Dermis blood vessel endothelial cell (primary cell): ENCODE measurements at places on chromosomes 2 and 18. TPM values are rescaled to one million over a fixed set of nuclear protein-coding genes. Genes with fewer than 3 reads are reported as not detected.

- DNase-seq: no peak
Measured at GRCh38 chr2:27185331-27186026, 26.4 kb upstream of the ATRAID start.

DNA sequence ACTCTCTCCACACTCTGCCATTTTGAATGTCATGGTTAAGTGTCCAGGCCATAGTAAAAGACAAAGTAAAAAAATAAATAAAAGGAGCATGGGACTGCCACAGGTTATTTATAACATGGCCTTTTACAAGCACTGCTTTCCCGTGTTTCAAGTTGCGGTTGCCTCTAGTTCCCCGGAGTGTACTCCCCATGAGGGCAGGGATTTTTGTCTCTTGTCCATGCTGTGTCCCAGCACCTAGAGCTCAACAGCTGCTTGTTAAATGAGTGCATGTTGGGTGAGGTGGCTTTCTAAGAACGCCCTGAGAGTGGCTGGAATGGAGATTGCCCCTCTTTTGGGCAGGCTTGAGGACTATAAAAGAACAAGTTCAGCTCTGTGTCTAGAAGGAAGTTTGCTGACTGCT lies 8.4 kb downstream of the CAVIN2 start:
- DNase-seq: peak; percentile 42

DNA sequence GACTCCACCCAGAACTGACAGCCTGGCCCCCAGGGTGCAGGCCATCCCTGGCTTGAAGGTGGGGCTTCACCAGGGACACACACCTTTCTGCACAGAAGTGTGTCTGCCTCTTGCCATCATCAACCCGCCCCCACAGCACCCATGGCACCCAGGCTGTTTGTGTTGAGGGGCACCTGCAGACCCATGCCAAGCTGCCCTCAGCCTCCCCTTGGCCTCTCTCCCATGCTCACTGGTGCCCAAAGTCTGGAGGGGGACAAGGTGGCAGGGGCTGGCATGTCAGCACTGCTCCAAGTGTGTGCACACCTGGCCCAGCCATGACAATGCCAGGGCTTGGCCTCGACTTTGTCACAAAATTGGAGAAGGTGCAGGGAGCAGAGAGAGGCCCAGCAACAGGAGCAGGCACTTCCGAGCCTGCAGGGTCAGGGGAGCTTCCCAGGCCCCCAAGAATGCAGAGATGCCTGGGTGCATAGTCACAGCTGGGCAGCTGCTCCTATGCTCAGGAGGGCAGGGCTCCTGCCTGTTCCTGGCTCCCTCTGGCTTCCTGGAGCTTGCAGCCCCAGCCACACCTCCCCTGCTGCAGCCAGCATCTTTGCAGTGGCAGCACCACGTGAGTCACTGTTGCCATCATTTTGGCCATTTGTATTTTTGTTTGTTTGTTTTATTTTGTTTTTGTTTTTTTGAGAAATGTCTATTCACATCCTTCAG lies 280.6 kb upstream of the UBE2E3 start:
- no peak for DNase-seq

- no peak for DNase-seq
Measured at GRCh38 chr2:233462826-233463470, 103.6 kb downstream of the USP40 start.

DNA sequence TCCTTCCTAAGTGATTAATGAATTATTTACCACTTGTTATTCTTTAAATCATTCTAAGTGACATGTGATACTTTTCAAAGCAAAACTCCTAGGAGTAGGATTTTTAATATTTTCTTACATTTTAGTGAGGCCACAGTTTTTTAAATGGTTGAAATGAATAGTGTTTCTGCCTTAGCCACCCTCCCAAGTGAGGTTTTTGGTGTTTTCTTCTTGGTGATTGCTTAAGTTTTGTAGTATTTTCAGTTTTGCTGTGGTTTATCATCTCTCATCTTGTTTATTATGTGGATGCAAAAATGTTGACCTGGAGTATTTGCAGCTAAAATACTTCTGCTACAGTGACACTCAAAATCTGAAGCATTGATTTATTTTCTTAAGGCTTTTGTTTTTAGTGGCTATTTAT lies 9.8 kb downstream of the AFTPH start:
- no peak for DNase-seq

GRCh38 chr2:224775647-224776046 lies 59.5 kb upstream of the CCDC195 start:
- DNase-seq: no peak

DNA sequence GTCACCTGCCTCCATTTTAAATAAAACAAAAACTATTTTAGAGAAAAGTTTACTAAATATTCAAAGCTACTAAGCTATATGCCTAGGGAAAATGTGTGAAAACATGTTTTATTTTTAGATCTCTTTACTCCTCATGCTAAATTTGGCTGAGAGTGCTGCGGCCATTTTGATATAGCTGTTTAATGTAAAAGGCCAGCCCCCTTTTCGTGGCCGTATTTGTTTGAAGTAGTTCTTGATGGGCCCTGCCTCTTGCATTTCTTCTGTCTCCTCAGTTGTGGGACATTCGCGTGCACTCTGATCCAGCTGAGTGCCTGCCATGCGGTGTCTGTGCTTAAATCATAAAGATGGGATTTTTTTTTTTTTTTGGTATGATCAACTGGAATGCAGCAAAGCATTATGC lies 64.0 kb downstream of the ZNF407 start:
- DNase-seq: no peak

- no peak for DNase-seq
Measured at GRCh38 chr2:126408671-126409070, 247.3 kb upstream of the GYPC start.

DNA sequence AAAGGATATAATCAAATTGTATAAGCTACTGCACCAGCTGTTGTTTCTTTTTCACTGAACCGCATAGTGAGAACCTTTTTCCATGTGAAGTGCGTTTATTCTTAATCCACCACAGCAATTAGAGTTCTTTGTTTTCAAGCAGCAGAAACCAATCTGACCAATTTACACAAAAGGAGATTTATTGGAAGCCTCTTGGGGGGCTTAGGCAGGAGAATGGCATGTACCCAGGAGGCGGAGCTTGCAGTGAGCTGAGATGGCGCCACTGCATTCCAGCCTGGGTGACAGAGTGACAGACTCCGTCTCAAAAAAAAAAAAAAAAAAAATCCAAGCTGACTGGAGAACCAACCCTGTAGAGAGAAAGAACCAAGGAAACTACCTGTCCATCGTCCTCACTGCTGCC lies 10.0 kb downstream of the ADNP2 start:
- no peak for DNase-seq

- DNase-seq: no peak
Measured at GRCh38 chr18:60471652-60472051, 99.1 kb upstream of the MC4R start.

GRCh38 chr2:29012211-29012681 lies 31.1 kb downstream of the TOGARAM2 start:
- DNase-seq: no peak

- no peak for DNase-seq
Measured at GRCh38 chr2:215210082-215210481, 71.7 kb upstream of the ABCA12 start.

GRCh38 chr2:64718250-64718885 lies 64.7 kb upstream of the SERTAD2 start:
- no peak for DNase-seq

DNA sequence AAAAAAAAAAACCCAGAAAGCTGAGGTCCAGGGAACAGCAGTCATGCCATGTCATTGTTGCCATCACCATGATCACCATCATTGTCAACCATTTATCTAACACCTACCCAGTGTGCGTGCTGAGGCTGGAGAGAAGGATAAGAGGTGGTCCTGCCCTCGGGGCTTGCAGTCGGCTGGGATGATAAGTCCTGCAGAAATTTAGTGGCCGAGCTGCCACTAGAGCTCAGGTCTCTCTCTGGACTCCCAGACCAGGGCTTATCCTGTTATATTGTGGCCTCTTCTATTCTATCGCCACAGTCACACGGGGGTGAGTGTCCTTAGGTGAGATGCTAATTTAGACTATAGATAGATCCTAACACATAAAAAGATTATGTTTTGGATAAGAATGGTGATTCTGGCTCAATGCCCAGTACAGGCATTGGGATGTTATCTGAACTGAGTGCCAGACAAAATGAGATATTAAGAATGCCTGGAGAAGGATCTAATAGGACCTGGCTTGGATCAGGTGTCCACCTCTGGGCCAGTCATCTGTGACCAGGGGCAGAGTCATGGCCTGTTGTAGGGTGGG lies 43.2 kb upstream of the YWHAQ start:
- no peak for DNase-seq

GRCh38 chr2:192119536-192119935 lies 75.2 kb downstream of the TMEFF2 start:
- DNase-seq: no peak

- DNase-seq: no peak
Measured at GRCh38 chr2:28930205-28930604, 35.7 kb downstream of the WDR43 start.

- DNase-seq: peak; percentile 71
Measured at GRCh38 chr2:71505086-71505769, 51.9 kb downstream of the DYSF start.

- DNase-seq: no peak
Measured at GRCh38 chr2:160459538-160460332, 33.9 kb downstream of the RBMS1 start.

DNA sequence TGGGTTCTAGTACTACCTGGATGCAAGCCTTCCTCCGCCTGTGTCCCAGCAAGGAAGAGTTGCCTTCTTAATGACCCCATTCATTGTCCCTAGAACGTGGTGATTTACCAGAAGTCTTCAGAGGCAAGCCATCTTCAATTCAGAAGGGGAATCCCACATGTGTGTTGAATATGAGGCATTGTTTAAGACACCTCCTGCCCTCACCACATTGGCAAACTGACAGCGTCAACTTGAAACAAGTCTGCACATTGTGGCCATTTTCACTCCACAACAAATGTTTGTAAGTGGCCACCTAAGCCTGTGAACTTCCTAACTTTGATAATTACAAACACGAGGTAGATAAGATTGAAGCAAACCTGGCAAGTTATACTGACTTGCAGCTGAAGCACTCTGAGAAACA lies 83.7 kb downstream of the TCF7L1 start:
- no peak for DNase-seq

NFE2L2 gene
- total RNA-seq: 57.9 and 69.9 TPM in 2 replicates

PROC gene
- 0.17 TPM in 1 of 2 replicates, not detected in the other for total RNA-seq

DSC1 gene
- not detected in 2 replicates for total RNA-seq

DPP4 gene
- 84.1 and 175 TPM in 2 replicates for total RNA-seq

CRYGD gene
- total RNA-seq: not detected in 2 replicates

PLEK gene
- total RNA-seq: 0.17 TPM in 1 of 2 replicates, not detected in the other
